SIG-M5 (cell line): ENCODE measurements at places on chromosomes 12 and 14.

- peak; percentile 9 for DNase-seq
These were observed 79.2 kb downstream of the DAD1 start for GRCh38 chr14:22509751-22510300.

DNA sequence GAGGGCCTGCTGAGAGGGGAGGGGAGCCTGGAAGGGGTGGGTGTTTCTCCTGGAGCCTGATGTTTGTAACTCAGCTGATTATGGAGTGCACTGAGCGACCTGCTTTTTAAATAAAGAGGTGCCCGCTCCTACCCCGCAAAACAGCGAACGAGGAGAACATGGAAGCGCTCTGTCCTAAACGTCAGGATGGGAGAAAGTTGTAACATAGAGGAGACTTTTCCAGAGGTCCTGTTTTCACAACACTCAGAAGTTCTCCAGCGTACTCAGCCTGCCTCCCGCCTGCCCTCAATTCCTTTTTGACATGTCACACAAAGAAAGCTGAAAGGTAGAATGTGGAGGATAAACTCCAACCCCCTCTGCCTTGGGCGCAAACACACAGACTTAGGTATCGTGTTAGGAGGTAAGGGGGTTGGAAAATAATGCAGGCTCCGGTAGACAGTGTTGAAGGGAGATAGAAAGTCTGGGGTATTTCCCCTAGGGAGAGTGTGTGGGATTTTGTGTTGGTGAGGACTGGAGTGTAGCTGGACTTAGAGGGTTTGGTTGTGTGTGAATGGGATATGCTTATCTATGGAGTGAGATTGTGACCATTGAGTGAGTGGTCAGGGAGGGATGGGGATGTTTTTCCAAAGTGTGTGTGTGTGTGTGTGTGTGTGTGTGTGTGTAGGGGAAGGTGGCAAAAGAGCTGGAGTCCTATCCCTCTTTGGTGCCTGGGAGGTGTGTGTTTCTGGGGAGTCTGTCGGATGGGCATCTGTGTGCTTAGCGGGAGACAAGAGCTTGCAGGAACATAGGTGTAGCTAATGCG lies 2.1 kb downstream of the NTF3 start:
- DNase-seq = no peak

DNA sequence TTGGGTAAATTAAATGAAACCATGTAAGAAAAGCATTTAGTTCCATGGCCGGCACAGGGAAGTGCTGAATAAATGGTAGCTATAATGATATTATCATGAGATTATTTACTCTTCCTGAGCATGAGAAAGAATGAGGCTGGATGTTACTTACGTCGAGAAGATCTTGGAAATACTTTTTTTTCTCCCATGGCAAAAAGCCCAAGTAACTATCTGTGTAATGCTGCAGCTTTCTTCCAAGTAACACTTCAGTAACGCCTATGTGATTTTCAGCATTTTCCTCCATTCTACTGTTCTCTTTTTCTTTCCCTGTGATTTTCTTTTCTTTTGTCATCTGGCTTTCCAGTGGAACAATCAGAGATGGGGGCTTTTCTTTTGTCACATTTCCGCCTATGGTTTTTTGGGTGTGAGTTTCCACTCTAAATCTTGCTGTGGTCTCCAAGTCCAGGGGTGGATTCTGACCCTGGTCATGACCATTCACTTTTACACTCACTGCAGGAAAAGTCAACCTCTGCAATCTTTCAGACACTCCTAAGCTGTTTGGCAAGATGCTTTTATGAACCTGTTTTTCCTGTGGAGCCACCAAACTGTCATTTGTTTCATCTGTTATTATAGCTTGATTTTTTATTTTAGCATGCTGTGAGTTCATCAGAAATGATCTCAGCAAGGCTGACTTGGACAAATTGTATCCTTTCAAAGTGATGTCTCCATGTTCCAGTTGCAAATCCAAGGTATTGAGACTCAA lies 25.0 kb upstream of the SYCP3 start:
- DNase-seq = no peak

DNA sequence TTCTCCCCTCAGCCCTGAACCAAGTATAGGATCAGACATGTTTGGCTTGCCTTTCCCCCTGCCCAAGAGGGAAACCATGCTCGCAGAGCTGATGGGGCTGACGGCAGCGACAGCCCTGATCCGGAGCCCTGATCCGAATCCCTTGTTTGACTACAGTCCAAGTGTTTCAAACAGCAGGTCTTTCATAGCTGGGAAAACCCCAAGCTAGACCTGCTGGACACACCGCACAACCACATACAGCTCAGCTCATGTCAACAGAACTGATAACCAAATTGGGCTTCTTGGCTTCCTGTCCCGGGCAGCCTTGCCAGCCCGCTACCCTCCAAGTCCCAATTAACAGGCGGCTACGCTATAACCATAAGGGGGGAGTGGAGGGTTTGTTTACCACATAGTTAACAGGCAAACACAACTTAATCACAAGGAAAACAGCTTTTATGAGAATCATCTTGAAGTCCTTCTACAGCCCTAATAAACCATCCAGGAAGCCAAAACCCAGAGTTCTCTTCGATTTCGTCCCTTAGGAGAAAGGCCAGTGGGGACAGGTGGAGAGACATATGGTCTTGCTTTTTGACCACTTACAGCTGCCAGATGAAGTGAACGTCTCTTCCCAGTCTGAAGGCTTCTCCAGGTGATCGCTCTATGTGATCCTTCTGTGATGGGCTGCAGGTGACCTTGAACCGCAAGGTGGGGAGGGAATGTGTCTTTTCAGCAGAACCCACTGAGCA lies 64.5 kb upstream of the MANSC4 start:
- DNase-seq = no peak

GRCh38 chr12:130179621-130180020 lies 17.4 kb downstream of the FZD10 start:
- no peak for DNase-seq

- DNase-seq = no peak
These were observed 111.6 kb downstream of the BBS10 start for GRCh38 chr12:76236640-76237039.

- no peak for DNase-seq
These were observed 44.9 kb downstream of the RNF34 start for GRCh38 chr12:121444842-121445202.

GRCh38 chr12:24719293-24719721 lies 229.6 kb downstream of the BCAT1 start:
- no peak for DNase-seq

- DNase-seq = no peak
These were observed 4.3 kb downstream of the DLST start for GRCh38 chr14:74886001-74886400.

DNA sequence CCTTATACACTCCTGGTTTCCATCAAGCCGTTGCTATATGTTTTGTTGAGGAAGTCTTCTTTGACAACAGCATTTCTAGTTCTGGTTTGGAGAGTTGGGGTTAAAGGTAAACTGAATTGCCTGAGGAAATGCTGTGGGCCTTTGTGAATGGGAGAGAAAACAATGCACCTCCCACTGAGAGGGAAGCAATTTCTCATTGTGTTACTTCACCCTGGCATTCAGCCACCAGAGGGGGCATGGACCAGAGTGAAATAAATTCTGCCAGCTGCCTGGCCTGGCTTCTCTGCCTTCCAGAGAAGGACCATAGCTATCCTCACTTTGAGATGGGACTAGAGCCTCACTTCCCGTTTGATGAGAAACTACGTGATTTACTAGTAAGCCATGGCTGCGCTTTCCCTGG lies 475.3 kb downstream of the EGLN3 start:
- DNase-seq = no peak

DNA sequence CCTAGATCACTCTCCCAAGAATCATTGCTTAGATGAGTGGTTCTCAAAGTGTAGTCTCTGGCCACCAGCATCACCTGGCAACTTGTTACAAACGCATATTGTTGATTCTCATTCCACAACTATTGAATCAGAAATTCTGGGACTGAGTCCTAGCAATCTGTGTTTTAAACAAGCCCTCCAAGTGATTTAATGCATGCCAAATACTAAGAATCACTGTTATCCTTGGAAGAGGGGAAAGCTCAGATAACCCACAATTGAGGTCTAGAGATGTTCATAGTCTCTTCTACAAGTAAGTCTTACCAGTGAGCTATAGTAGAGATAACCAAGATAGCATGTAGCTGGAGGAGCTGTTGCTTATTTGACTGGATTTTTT lies 666.6 kb downstream of the DIO2 start:
- no peak for DNase-seq

DNA sequence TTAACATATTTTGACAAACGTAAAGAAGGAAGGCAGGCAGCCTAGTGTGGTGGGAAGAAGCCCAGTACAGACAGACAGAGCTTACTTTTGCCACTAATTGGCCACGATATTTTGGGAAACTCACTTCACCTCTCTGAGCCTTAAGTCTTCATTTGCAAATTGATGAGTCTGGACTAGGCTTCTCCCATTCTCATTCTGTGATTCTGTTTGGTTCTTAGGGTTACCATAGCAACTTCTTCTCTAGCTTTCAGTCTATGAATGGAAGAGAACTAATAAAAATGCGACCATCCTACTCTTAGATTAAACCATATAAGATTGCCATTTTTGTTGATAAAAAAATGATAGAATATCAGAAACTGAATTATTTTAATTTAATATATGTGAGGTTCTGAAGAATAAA lies 210.5 kb downstream of the SNAPC1 start:
- no peak for DNase-seq
